Activated B cell treated with CpG ODN at 0.5 μM for 24 hours (primary cell): ENCODE measurements at places on chromosomes 7 and 10. TPM values are rescaled to one million over a fixed set of nuclear protein-coding genes. Genes with fewer than 3 reads are reported as not detected.

PKD1L1 gene
- total RNA-seq: 0.24 and 0.40 TPM in 2 replicates

- DNase-seq: no peak
Measured at GRCh38 chr10:90179696-90180407, 478.5 kb downstream of the KIF20B start.

C7orf57 gene
- not detected in 2 replicates for total RNA-seq

DNA sequence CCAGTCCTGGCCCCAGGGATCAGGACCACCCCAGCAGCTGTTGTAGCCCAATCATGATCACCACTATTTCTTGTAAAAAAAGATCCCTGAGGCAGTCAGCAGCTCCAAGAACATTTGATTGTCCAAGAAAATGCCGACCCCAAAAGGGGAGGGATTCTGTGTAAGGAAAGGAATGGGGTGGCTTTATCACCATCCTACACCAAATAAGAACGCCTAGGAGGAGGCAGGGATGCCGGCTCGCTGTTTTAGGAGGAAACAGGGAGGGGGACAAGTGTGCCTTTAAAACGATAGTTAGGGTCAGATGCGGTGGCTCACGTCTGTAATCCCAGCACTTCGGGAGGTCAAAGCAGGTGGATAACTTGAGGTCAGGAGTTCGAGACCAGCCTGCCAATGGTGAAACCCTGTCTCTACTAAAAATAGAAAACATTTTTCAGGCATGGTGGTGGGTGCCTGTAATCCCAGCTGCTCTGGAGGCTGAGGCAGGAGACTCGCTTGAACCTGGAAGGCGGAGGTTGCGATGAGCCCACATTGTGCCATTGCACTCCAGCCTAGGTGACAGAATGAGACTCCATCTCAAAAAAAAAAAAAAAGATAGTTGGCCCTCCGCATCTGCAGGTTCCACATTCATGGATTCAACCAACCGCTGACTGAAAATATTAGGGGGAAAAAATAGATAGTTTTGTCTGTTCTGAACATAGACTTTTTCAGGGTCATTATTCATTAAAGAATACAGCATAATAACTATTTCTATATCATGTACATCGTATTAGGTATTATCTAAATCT is 63.6 kb downstream of the PDIA4 start:
- DNase-seq: no peak

GDF2 gene
- not detected in 2 replicates for total RNA-seq

DNA sequence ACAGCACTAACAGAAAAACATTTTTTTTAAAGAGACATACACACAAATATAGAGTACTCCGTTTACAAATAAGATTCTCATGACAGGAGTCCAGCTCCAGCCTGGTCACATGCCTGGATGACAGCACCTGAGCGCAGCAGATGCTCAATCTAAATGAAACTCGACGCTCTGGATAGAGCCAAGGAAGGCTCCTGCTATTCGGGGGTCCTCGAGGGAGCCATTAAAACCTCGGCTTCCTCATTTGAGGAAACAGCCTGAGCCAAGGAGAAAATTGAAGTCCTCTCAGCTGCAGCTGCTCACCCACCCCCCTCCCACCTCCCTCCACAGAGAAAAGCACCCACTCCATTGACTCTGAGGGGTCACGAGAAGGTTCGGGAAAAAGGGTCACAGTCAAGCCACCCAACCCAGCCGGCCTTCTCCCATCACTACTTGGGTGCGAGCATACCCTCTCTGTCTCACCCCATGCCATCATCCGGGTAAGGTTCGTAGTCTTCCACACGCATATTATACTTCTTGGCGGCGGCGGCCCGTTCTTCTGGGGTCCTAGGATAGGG is 673 bp downstream of the NDUFB8 start:
- DNase-seq: no peak
